CD4-positive, alpha-beta T cell treated with Interleukin-2 at 100 ng/mL for 4 hours (primary cell): ENCODE measurements at places on chromosomes 2 and 18.

DNA sequence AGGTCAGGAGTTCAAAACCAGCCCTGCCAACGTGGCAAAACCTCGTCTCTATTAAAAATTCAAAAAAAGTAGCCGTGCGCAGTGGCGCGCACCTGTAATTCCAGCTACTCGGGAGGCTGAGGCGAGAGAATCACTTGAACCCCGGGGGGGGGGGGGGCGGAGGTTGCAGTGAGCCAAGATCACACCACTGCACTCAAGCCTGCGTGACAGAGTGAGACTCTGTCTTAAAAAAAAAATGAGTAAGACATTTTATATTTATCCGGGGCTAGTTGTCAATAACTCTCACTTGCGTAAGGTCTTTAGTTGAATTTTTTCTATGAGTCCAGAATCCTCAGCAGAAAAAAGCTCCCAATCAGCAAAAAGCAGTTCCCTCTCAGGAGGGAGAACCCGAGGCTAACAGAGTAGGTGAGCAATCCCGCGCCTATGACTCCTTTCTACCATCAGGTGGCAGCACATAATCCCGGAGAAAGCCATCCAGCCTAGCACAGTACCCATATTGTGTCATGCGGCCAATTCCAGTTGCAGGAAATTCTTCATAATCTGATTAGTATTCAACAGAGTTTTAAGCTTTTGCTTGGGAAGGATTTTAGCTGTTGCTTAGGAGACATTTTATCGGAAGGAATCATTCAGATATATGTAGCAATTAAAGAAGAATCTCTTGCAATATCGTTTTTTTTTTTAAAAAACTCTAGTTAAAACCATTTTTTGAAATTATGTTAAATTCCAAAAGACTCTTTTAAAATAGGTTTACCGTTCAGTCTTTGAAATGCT is 11.9 kb upstream of the CRYGA start:
- DNase-seq: peak; percentile 65

DNA sequence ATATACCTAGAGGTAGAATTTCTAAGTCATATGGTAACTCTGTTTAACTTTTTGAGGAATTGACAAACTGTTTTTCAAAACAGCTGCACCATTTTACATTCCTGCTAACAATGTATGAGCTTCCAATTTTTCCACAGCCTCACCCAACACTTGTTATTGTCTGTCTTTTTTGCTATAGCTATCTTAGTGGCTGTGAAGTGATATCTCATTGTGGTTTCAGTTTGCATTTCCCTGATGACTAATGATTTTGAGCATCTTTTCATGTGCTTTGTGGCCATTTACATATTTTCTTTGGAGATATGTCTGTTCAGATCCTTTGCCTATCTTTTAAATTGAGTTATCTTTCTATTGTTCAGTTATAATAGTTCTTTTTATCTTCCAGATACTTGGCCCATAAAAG is 273.8 kb downstream of the AGPS start:
- DNase-seq: no peak

DNA sequence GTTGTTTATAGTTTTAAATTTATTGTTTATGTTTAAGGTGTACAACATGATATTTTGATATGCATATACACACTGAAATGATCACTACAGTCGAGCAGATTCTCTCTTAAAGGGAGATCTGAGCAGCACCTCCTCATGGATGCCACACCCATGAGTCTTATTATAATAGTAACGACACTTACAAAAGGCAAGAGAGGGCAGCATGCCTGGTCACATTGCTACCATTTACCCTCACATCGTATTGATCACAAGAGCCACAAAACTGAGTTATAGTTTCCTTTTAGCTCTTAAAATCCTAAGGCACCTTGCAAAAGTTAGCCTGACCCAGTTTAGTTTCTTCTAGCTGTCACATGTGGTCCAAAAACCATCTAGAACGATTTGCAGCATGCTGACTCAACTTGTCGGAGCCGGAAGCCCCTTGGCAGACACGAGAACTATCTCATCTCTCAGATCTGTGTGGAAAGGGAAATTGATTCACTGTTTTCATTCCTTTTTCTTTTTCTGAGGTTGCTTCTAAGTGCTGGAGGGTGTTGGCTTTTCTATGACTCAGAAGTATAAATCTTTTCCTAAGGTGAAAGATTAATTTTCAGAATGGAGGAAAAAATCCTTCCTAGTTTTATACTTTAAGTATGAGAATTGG is 85.3 kb downstream of the CDC42EP3 start:
- peak; percentile 92 for DNase-seq

- DNase-seq: peak; percentile 19
Observed at GRCh38 chr2:210169516-210170195, 1.6 kb downstream of the KANSL1L start.

DNA sequence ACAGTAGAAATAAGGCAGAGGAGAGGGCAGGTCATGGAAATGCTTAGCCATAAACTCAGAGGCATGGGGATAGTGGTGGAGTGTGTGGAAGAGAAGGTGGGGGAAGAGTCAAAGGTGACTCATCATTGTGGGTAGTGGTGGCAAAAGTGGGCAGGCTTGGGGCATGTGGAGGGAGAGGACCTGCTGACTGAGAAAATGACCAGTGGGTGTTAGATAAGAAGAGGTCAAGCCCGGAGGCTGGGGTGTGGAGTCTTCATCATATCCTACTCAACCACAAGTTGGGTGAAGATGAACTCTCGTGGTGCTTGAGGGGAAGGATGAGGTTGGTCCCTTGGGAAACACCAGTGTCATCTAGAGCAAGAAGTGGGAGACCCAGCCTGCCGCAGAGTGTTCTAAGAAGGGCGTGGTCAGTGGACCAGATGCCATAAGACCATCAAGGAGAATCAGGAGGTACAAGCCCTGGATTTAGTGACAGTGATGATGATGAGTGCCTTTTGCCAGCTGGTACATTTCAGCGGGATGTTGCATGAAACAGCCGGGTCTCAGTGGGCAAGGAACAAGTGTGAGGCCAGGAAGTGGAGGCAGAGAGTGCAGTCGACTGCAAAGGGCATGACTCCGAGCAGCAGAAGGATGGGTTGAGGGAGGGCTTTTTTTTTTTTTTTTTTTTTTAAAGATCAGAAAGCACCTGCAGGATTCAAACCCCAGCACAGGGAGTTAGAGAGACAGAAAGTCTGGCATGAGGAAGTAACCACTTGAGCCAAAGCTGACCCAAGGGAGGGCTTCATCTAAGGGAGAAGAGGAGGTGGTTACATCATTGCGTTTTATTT is 122.6 kb upstream of the SPRED2 start:
- no peak for DNase-seq

- no peak for DNase-seq
Observed at GRCh38 chr2:204748286-204748685, 203.0 kb downstream of the PARD3B start.
